Mesothelial cell of epicardium (in vitro differentiated cells): ENCODE measurements at places on chromosomes 3 and 15. TPM values are rescaled to one million over a fixed set of nuclear protein-coding genes. Genes with fewer than 3 reads are reported as not detected.

The TRIM59 gene
- total RNA-seq = 20.1 to 23.0 TPM (median 21.1 TPM) in 3 replicates

The FAM43A gene
- total RNA-seq = 10.5 to 11.3 TPM (median 11.0 TPM) in 3 replicates

The PIGZ gene
- 0.70 to 0.91 TPM (median 0.74 TPM) in 3 replicates for total RNA-seq

The APOD gene
- 0.63 to 1.2 TPM (median 0.86 TPM) in 3 replicates for total RNA-seq

The KIAA1143 gene
- total RNA-seq = 35.8 to 41.4 TPM (median 36.4 TPM) in 3 replicates

The LOXL1 gene
- total RNA-seq = 62.9 to 69.0 TPM (median 68.6 TPM) in 3 replicates

The UPK1B gene
- total RNA-seq = 0.22 to 0.47 TPM in 2 of 3 replicates, not detected in the other

The CCR9 gene
- not detected in 3 replicates for total RNA-seq
